ENCODE measurements at places on chromosomes 11 and 22.

DNA sequence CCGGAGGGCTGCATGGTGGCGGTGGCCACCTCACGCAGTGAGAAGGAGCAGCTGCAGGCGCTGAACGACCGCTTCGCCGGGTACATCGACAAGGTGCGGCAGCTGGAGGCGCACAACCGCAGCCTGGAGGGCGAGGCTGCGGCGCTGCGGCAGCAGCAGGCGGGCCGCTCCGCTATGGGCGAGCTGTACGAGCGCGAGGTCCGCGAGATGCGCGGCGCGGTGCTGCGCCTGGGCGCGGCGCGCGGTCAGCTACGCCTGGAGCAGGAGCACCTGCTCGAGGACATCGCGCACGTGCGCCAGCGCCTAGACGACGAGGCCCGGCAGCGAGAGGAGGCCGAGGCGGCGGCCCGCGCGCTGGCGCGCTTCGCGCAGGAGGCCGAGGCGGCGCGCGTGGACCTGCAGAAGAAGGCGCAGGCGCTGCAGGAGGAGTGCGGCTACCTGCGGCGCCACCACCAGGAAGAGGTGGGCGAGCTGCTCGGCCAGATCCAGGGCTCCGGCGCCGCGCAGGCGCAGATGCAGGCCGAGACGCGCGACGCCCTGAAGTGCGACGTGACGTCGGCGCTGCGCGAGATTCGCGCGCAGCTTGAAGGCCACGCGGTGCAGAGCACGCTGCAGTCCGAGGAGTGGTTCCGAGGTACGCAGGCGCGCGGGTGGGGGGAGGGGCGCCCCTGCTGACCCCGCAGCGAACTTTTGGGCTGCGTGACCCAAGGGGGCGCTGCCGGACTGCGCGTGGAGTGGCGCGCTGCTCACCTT lies 670 bp downstream of the NEFH start:
- DNase-seq: no peak

- peak; percentile 6 for DNase-seq
These were observed 607 bp downstream of the MRPL11 start for GRCh38 chr11:66437979-66438503.

GRCh38 chr22:38481162-38481870 lies 13.4 kb downstream of the KDELR3 start:
- DNase-seq: no peak

- no peak for DNase-seq
These were observed 3.0 kb upstream of the GRAP2 start for GRCh38 chr22:39897841-39898240.

GRCh38 chr11:40403321-40403720 lies 1056.1 kb downstream of the LRRC4C start:
- DNase-seq: no peak

- no peak for DNase-seq
These were observed 24.5 kb upstream of the CCDC134 start for GRCh38 chr22:41775976-41776375.

DNA sequence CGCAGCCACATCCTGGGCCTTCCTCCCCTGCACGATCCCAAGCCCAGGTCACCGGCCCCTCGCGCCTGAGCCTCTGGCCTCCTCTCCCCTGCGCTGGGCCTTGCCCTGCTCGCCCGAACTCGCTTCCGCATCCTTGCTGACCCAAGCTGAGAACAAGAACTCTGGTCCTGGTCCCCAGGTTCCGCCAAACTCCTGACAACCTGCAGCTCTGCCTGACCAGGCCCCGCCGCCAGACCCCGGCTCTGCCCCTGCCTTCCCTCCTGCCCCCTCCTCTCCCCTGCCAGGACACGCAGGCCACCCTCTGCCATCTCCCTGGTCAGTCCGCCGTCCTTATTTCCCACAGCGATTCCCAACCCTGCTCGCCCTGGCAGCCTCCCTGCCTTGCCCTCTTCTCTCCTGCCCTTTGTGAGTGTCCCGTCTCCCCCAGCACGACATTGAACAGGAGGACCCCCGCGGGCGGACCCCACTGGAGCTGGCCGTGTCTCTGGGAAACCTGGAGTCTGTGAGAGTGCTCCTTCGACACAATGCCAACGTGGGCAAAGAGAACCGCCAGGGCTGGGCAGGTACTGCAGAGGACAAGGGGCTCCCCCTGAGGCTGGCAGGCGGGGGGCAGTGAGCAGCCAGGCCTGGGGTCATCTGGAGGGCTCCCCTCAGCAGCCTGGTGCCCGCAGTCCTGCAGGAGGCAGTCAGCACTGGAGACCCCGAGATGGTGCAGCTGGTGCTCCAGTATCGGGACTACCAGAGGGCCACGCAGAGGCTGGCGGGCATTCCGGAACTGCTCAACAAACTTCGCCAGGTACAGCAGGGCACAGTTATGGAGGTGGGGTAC lies 762 bp downstream of the ANKRD13D start:
- no peak for DNase-seq

GRCh38 chr22:39437791-39438704 lies 18.8 kb upstream of the MGAT3 start:
- no peak for DNase-seq

GRCh38 chr11:93084727-93085505 lies 112.9 kb downstream of the SLC36A4 start:
- DNase-seq: no peak

DNA sequence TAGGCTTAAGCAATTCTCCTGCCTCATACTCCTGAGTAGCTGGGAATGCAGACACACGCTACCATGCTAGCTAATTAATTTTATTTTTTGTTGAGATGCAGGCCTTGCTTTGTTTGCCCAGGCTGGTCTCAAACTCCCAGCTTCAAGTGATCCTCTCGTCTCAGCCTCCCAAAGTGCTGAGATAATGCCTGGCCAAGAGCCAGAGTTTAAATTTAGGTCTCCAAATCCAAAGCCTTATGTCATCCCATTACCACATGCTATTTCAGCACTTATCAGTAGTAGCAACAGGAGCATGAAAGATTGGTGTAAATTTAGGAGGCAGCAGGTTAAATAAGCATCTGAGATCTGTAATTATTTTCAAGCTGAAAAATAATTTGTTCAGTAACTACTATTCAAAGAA lies 326.1 kb upstream of the ANO5 start:
- DNase-seq: no peak

DNA sequence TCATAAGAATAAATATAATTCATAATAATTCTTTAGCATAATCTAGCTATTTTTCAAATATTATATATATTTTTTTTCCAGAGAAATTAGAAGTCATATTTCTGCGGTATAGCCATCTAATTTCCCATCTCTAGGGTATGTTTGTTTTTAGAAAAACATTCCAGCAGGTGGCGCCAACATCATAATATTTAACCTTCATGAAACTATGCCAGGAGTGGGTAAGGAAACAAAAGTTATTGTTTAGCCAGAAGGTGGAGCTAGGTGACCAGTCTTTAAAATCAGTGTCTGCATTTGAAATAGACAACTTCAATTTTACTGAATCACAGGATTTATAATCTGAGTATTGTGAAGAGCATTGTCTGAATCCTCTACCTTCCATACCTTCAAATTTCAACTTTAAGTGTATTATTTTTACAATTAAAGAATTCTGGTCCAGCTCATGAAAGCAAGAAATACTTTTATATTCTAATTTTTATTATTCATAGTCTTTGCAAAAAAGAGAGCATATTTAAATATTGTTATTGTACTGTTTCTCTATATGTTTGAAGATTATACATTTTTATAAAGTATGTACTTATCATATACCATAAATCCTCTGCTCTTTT lies 15.7 kb upstream of the CCDC179 start:
- peak; percentile 68 for DNase-seq

DNA sequence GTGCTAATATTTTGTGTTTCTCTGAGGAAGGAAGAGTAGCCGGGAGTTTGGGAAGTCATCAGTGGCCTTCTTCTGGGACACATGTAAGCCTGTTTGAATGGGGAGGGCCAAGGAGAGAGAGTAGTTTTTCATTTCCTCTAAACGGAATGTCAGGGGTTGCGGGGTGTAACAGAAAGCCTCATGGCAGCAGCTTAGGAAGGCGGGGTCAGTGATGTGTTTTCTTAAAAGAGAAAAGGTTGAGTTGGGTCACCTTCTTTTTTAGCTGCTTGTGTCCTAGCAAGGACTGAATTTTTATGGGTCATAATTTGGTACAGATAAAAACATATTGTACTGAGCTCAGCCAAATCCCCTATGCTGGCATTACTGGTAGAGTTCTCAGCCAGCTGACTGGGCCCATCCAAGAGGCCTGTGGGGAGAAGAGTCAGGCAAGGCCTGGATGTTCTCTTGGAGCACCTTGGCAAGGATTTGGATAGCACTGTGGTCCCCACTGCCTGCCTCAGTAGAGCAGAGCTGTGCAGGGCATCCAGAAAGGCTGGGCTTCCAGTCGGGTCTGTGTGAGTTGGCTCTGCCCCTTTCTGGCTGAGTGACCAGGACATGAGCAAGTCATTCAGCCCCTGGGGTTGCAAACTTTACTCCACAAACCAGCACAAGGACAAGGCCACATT lies 29.4 kb upstream of the NAV2 start:
- DNase-seq: no peak

- DNase-seq: no peak
These were observed 1493.7 kb downstream of the TBC1D22A start for GRCh38 chr22:48256041-48256739.

GRCh38 chr11:125264100-125265022 lies 99.8 kb downstream of the PKNOX2 start:
- no peak for DNase-seq

DNA sequence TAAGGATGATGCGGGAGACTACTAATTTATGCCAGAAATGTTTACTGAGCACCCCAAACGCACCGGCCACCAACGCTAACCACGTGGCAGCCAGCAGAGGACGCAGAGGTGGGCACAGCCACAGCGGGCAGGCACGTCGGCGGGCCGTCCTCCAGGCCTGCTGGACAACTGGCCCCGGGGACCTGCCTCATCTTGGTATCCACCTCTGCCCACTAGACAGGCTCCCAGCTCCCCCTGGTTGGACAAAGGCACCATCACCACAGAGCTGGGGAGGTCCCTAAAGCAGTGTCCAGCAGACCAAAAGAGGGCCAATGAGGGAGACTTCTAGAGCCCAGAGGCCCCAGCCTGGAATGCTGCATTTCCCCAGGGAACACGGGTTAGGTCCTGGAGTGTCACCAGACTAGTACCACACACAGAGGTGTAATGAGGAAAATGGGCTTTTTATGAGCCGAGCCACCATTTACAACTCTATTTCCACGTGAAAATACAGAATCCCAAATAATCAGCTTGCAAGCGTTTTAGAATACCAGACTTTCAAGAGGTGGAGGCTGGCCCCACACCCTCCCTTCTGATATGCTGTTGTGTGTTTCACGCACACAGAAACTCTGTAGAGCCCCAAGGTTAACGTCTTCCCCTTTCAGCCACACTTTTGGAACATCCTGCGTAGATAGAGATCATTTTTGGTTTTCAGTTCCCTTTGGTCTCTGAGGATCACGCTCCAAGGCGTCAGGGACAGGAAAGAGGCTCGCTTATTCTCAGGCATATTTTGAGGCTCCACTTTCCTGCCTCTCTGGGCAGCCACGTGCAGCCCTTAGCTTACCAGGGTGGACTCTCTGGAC lies 23.7 kb upstream of the BID start:
- DNase-seq: peak; percentile 53

- DNase-seq: no peak
These were observed 85.7 kb downstream of the KIAA1671 start for GRCh38 chr22:25038239-25038638.

GRCh38 chr22:19522190-19522880 lies 1.9 kb downstream of the CLDN5 start:
- peak; percentile 38 for DNase-seq

DNA sequence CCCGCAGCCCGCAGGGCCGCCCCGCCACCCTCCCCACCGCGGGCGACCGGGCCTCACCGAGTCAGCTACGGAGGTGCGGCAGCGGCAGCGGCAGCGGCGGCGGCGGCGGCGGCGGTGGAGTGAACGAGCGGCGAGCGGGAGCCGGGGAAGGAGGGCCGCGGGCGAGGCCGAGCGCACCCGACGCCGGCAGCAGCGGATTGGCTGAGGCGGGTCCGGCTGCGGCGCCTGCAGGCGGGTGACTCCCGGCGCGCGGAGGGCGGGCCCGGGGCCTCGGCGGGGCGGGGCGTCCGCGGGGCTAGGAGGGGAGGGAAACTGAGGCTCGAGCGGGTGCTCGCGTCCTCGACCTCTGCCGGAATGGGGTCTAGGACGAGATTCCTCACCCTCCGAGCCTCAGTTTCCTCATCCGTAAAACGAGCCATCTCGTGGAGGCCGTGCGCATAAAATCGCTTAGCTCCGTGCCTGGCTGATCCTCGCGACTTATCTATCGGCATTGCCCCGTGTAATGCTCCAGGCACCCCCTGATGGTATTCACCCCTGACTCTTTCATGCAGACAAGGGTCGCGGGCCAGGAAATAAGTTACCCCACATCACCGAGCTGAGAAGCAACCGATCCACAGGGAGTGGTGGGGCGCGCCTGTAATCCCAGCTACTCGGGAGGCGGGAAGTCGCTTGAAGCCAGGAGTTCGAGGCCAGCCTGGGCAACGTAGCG lies at the start of gene CPT1A:
Gene CPT1A (minus strand): TSS at position 199 of the 709 bp plus-strand sequence. CDS start 26,442 bp downstream, outside the sequence.
- DNase-seq: peak; percentile 75

- no peak for DNase-seq
These were observed 146.5 kb downstream of the CCDC34 start for GRCh38 chr11:27216270-27217149.

DNA sequence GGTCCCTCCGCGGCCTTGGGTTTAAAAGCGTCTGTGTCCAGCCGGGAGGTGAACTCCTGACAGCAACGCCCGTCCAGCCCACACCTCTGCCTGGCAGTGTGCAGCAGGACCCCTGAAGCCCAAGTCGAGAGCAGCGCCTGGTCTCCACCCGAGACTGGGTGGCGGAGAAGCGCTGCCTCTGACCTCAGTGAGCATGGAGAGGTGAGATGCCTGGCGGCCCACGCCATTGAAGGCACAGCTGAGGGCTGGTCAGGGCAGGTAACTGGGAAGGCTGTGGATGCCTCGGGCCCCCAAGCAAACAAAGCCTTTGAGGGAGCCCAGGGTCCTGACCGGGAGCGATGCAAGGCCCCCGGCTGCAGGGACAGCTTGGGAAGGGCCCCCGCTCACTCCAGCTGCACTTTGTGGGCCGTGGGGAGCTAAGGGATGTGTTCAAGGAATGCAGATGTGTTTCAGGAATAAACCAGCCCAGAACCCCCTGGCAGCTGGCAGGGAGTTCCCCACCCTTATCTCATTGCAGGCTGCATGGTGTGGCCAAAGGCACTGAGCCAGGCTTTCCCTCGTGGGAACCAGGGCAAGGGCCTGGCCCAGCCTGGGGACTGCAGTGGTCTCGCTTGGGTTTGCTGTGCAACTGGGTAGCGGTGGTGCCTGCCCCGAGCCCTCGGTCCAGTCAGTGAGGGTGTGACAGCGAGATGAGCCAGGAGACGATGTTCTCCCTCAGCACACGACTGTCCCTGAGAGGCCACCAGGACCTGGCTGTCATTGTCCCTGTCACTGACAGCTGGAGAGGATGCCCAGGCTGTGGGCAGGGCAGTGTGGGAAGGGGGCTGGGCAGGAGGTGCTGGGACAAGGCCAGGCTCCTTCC lies 92.5 kb downstream of the WNT7B start:
- DNase-seq: no peak

GRCh38 chr11:19519353-19519752 lies 193.3 kb upstream of the NAV2 start:
- DNase-seq: no peak

GRCh38 chr11:9853929-9854552 lies 190.2 kb downstream of the SWAP70 start:
- no peak for DNase-seq

GRCh38 chr22:30241576-30242371 lies 4.8 kb downstream of the LIF start:
- no peak for DNase-seq

GRCh38 chr11:125397421-125397820 lies 98.6 kb downstream of the FEZ1 start:
- no peak for DNase-seq

Data from DND-41 (cell line).